ENCODE measurements at places on chromosomes 1 and 21.

- DNase-seq = no peak
Observed at GRCh38 chr1:202234331-202235002, 40.9 kb downstream of the LGR6 start.

GRCh38 chr1:64039390-64039926 is 164.0 kb upstream of the UBE2U start:
- DNase-seq = peak; percentile 85

GRCh38 chr1:39717809-39718208 is 20.9 kb upstream of the PPIE start:
- DNase-seq = no peak

DNA sequence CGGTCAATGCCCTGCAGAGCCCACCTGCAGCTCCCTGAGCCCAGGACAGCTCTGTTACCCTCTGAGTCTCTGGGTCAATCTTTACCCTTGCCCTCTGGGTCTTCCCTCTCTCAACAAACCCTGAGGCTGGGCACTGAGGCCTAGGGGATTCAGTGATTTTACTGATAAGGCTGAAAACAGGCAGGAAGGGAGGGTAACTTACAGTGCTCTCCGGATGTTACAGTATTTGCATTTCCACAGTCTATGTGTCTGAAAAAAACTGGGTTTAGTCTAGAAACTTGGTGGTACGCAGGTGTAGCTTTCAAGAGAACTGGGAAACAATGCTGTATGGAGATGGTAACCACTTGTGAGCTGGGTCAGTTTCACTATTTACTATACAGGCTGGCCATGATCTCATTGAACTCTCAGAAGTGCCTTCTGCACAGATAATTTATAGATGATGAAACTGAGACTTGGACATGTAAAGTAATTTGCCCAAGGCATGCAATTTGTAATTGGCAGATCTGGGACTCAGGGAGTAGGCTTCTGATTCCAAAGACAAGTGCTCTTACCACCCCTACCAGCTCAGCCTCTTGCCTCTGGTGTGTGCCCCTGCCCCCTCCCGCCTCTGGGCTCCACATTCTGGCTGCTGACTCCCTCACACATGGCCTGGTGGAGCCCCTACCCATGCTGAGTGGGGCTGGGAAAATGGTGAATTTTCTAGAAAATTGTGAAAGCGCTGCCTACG is 48.8 kb downstream of the TENT5C start:
- no peak for DNase-seq

DNA sequence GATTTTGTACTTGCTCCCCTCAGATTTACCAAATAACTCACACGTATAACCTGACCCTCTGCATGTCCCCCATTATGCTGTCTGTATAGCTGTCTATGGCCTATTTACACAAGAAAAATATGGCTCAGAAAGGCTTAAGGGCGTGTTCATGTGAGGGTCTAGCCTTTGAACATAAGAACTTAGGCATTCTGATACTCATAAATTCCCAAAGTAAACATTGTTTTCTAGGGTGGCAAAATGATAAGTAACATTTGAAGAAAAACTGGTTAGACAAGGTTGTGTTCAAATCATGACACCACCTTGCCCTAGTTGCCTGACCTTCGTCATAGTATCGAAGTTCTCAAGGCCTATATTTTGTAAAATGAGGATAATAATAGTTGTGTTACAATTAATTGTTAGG is 394.6 kb downstream of the LRRIQ3 start:
- DNase-seq = no peak

DNA sequence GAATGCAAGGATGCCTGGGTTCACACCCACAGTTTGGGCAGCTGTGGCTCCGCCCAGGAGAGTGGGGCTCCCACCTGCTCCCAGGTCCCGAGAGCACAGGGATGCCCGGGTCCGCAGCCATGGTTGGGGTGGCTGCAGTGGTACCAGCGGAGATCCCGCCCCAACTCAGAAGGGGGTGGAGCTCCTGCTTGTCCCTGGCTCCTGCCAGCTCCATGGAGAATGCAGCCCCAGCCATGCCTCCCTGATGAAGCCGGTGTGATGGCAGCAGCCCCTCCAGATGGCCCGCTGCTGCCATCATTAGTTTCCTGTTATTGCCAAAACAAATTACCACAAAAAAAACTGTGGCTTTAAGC is 113.1 kb upstream of the RUNX3 start:
- DNase-seq = no peak

DNA sequence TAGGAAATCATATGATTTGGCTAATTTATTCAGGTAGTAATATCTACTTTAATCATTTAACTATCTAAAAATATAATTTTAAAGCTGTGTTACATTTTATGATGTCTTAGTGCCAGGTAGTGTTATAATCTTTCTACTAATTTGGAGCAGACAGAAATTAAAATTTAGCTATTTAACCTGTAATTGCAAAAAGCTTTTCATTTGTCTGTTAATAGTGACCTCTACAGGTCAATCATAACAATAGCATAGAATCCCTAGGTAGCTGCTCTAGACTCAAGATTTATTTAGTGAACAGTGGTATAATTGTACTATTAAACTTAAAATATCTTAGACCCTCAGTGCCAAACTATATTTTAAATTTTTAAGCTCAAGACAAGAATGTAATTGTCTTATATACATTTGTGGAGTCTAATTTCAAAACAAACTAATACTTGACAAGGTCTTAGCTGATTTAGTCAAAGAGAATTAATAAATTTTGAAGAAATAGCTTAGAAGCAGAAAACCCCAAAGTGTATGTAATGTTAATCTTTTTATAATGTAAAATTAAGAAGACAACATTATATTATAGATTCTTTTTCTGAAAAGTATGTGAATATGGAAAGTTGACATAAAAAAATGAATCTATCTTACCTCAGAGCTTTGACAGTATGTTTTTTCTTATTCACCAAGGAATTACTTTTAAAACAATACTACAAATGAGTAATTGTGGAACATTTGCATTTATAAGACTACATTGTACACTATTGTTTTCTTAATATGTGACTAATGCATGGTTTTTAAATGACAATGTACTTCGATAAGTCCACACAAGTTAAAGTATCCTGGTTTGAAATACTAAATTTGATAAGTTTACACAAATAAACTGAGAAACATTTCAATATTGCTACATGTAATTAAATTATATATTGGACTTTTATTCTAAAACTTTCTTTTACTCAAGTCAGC is 64.1 kb upstream of the RNPC3 start:
- no peak for DNase-seq

GRCh38 chr1:29284286-29284960 is 48.1 kb downstream of the PTPRU start:
- DNase-seq = no peak

GRCh38 chr1:213973129-213973528 is 14.6 kb upstream of the PROX1 start:
- no peak for DNase-seq

GRCh38 chr1:212290608-212291007 is 5.4 kb downstream of the PPP2R5A start:
- no peak for DNase-seq

DNA sequence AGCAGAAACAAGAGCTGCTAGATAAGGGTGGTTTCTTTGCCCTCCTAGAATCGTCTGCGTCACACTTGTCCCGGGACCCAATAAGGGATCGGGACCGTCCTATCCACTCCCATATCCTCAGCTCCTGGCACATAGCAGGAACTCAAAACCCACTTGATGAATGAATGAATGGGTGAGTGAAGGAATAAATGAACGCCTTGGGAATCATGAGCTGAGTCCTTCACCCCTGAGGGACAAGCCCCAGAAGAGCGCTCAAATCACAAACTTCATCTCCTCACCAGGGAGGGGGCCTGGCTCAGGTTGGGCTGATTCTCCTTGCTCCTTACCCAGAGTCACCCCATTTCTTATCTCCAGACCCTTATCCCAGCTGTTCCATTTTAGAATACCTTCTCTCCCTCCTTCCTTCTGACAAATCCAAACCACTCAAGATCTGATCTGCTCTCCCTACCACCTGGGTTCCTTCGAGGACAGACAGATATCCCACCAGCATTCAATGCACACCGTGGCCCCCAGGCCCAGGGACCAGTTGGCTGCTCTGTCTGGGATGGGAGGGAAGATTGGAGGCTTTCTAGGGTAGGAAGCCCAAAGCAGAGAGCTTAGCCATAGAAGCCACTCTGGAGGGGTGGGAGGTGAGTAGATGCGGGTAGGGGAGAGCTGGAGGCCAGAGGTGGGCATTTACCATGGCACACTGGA is 643 bp upstream of the MOB3C start:
- DNase-seq = no peak

- no peak for DNase-seq
Observed at GRCh38 chr1:6897138-6897537, 111.9 kb downstream of the CAMTA1 start.

DNA sequence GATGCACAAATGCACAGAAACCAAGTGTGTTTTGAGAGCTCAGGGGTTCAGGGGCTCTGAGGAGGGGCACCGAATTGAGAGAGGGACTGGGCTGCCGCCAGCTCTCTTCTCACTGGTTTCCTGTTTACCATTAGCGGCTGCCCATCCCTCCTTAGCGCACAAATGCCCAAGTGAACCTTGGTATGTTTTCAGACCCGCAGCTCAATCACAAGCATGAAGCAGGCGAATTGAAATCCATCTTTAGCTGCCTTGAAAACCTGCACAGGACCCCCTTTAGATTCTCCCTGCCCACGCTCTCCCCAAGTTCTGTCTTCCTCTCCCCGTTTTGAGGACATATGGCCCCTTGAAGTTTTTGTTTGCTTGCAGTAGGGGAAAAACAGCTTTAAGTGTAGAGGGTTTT is 61.1 kb upstream of the ACOT11 start:
- no peak for DNase-seq

- peak; percentile 54 for DNase-seq
Observed at GRCh38 chr1:209755926-209756614, at the start of gene TRAF3IP3. TSS of gene TRAF3IP3 (plus strand) at chr1:209756053. CDS start at chr1:209760040, 3,987 bp downstream.

DNA sequence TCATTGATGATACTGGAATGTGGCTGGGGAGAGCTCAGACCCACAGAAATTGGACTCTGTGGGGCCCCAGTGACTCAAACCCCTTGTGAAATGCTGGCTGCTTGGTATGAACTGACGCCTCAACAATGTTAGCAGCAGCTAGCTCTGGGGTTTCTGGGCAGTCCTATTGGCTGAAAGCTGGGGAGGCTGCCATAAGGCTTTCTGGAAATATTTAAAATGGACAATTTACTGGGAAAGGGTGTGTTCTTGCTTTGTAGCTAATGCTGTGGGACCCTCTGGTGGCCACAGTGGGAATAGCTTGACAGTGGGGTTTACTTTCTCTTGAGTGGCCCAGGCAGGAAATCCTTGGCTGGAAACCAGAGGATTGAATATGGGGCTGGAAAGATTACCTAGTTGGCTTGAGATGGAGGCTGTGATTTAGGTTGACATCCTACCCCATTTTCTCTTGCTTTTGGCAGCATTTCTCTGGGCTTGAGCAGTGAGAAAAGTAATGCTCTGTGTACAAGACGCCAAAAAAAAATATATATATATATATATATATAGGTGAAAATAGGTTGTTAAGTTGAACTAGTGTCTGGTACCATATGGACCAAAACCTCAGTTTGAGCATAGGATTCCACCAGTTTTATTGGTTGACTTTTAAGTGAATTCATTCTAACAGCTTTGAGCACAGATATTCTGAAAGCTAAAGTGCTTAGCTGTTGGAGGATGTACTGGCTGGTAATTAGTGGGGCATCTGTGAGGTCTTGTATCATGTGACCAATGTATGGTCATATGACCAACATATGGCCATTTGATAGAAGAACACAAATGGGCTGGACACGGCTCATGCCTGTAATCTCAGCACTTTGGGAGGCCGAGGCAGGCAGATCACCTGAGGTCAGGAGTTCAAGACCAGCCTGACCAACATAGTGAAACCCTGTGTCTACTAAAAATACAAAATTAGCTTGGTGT is 8.2 kb upstream of the S100A10 start:
- DNase-seq = peak; percentile 93

GRCh38 chr1:55257958-55258357 is 42.8 kb upstream of the USP24 start:
- DNase-seq = no peak

DNA sequence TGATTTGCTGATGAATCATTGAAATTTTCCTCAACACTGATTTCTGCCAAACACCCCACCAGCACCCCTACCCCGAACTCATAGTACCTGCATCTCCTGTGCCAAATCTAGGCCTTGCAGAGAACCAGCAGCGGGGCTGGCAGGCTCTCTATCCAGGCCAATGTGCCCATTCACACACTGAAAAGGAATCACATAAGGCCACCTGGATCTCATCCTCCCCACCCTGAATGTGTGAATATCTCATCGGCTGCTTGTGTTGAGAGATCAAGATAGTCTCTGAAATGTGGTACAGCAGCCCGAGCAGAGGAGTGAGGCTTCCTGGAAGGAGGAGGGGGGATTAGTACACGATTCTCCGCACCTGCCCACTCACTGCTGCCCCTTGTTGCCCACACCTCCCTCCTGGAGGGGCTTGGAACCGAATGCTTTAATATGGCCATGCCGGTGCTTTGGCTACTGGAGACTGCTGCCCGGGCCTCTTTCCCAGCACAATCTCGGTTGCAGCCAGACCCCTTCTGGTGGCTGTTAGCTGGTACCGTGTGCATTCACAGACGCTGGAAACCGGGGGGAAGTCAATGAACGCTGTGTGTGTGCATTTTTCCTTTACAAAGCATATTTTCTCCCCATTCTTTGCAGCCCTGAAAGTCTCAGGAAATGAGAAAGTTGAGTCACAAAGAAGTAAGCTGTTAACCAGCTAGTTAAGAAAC is 619.5 kb downstream of the MATN1 start:
- no peak for DNase-seq

DNA sequence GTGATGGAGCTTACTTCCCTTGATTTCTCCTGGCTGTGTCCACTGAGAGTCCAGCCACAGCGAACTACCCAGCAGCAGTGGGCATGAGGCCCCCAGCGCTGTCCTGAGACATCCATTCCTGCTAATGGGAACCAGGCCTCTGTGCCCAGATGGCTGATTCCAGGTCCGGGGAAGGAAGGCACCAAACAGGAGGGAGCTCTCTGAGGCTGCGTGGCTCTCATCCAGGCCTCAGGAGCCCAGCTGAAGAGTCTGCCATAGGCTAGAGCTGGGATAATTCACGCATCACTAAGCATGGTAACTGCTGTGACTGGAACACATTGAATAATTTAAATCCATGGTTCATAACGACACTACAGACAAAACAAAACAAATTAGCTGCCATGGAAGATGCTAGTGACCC is 24.7 kb upstream of the LRRC47 start:
- DNase-seq = no peak

- DNase-seq = no peak
Observed at GRCh38 chr1:181483285-181484195, at the start of gene CACNA1E. TSS of gene CACNA1E (plus strand) at chr1:181483517. CDS start at chr1:181483745, 228 bp downstream.

DNA sequence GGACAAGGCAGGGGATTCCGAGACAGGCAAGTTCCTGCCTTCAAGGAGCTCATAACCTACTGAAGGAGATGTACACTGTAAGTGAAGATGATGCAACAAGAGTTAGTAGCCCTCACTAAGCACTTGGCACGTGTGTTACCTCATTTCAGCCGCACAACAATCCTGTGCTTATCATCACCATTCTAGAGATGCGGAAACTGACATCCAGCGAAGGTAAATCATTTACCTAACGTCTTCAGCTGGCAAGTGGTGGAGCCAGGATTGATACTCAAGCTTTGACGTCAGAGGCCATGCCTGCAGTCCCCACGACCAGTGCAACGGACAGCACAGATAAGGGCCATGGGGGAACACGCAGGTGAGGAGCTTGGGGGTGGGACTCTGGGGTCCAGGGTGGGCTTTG is 2.9 kb upstream of the UBXN10 start:
- no peak for DNase-seq

All from femur (tissue), 1 donor.